ENCODE measurements at places on chromosomes 12 and 14.

DNA sequence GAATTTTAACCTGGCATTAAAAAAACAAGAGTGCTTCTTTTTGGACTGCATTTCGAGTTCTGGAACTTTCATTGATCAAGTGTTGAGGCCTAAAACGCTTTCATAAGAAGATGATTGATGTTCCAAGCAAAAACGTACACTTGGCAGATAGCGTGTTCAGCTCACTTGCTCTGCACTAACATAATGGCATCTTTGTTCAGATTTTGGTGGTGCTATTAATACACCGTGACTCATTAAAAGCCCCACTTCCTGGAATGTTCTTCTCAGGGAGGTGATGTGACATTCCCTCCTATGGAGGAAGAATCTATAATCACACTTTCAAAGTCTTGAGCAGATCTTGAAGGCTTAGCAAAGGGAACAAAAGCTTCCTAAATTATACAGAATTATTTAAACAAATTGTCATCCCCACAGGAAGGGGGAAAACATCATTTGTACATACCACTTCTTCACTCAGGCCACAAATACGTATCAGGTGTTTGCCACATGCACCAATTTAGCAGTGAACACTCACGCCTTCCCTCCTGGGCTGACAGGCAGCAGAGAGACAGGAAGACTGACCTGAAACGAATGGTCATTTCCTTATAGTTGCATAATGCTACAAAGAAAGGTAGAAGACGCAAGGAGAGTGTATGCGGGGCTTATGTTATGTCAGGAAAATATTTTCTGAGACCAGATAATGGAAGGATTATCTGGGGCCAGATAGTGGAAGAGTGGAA is 15.4 kb downstream of the HSP90AA1 start:
- no peak for DNase-seq

- DNase-seq: no peak
Observed at GRCh38 chr12:66035288-66035966, 95.1 kb downstream of the LLPH start.

DNA sequence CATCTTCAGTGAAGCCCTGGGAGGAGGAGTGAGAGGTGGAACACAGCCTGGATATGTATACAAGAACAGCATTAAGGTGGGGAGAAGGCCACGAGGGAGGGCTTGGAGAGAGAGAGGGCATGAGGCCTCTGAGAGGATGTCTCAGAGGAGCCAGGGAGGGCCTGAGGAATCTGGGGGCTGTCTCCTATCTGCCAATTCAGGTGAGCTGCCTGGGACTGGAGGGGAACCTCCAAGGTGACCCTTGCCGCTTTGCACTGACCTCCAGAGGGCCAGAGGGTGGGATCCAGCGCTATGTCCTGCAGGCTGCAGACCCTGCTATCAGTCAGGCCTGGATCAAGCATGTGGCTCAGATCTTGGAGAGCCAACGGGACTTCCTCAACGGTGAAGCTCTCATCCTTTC is 4.4 kb downstream of the ARHGEF25 start:
- DNase-seq: no peak

DNA sequence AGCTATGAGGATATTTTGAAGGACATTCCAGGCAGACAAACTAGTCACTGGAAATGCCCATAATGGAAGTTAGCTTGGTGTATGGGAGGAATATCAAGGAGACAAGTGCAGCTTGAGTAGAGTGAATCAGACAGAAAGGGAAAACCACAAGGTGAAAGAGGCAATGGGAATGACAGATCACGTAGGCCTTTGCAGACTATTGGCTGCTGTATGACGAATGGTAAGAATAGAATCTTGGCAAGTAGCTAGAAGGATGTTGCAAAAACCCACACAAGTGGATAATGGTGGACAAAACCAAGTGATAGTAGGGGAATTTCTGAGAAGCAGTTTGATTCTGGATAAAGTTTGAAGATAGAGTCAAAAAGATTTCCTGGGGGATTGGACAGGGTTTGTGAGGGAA is 196.9 kb upstream of the NOVA1 start:
- DNase-seq: no peak

GRCh38 chr12:6963016-6963731 is 7.3 kb downstream of the PHB2 start:
- DNase-seq: peak; percentile 66

GRCh38 chr12:30450872-30451271 is 244.8 kb downstream of the IPO8 start:
- DNase-seq: no peak

GRCh38 chr12:111091051-111091450 is 170.7 kb upstream of the MYL2 start:
- DNase-seq: no peak

DNA sequence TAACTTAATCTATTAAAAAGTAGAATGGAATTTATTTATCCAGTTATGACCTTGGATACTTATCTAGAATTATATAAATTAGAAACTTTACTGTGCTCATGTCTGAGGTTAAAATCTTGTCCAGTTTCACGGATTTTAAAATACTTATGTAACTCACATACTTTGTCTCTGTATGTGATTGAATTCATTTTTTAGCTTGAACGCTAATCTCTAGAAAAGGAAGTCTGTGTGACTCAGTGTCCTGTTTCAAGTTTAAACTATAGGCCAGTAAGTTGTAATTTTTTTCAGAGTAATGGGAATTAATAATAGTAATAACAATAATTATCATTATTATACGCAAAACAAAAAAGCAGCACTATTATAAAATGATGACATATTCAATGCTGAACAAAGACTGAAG is 168.6 kb downstream of the CPNE8 start:
- no peak for DNase-seq

DNA sequence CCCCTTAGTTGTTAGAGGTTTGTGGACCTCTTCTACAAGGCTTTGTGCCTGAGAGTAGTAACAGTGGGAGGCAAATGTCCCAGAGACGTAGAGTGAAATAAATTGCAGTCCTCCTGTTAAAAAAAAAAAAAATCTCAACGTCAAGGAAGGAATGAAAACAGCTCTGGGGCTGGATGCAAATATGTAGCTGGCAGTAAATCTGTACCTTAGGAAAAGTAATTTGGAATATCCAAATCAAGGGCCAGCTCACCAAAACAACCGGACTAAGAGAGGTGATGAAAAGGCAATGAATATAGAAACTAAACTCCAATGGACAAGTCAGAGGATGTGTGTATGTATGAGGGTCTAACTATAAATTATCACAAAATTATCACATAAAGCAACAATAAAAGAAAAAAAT is 27.0 kb downstream of the SINHCAF start:
- no peak for DNase-seq

DNA sequence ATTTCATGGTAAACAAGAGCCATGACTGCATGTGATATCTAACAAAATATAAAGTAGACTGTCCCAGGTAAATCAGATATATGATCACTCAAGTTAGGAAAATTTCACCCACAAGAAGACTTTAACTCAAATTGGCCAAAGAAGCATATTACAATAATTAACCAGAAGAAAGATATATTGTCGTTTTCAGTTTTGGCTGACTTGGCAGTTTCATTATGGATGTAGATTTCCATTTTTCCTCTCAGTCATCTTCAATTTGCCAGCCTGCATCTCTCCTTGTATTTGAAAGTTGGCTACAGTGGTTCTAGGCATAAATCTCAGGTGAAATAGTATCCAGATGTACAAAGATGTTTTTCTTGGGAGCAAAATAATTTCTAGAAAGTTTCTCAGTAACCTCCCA is 761.6 kb downstream of the LRFN5 start:
- no peak for DNase-seq

DNA sequence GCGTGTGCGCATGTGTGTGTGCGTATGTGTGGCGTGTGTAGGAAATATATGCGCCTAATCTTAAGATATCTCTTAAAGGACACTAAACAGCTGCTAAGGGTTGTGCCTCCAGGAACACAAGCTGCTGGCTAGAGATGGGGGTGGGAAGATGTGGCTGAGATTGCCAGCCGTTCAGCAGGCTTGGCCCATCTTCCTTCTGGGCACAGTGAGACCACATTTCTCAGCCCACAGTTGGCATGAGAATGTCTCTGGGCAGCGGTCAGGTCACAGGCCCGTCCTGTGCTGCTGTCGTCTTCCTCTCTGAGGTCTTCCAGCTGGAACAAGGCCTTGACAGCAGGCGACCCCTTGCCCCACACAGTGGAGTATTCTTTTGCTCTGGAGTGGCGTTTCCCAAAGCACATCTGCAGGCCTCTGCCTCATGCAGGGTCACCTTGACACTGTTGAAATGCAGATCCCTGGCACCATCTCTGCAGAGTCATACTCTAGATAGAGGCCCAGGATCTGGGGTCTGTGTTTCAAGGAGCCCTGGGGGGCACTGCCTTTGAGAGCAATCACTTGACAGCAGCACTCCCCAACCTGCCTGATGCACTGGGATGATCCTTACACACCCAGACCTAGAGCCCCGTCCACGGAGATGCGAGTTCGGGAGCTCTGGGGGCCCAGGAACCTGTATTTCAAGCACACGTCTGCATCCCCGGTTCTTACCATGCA is 335.5 kb upstream of the SFSWAP start:
- DNase-seq: no peak

DNA sequence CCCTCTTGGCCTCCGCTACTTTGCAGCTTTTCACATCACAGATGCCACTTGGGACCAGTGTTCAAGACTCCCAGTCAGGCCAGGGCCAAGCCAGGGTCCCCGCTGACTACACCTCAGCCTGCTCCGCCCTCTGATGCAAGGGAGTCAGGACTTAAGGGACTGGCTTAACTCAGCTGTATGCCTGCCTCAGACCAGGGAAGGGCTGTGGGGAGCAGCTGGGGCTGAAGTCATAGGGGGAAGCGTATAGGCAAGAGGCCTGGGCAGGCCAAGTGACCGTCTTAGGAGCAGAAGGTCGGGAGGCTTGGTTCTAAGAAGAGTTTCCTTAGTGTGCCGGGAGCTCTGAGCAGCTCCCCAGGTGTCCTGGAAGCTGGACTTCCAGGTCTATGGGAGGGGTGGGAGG is 21.9 kb downstream of the KDM2B start:
- no peak for DNase-seq

GRCh38 chr12:109818905-109819500 is 14.2 kb downstream of the TRPV4 start:
- no peak for DNase-seq

- DNase-seq: no peak
Observed at GRCh38 chr12:40253936-40254335, 29.1 kb downstream of the LRRK2 start.

DNA sequence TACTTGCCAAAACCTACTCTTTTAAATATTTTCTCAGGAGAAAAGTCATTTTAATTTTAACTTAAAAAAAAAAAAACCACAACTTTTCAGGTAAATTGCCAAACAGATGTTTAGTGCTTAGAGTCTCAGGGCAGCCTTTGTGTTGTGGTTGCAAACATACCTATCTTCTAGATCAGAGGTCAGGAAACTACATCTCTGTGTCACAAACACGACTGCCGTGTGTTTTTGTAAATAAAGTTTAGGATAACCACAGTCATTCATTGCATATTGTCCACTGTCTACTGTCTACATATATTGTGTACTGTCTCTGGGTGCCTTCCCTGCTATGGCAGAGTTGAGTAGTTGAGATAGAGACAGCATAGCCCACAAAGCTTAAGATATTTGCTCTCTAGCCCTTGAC is 48.9 kb downstream of the DYRK2 start:
- DNase-seq: no peak

DNA sequence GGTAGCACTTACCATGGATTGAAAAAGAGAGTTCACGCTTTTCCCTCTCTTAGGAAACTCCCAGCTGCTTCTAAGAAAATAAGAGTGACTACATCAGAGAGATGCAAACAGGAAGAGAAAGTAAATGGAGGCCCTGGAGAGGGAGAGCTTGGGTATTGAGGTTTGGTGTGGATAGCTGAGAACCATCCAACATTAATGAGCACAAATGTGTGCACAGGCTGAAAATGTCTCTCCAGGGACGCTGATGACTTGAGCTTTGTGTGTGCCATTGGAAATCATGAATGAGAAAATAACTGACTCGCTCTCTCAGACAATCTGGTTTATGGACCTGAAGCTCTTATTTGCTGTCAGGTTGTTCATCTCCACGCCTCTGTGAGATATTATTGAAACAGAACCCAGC is 318.8 kb downstream of the NRXN3 start:
- DNase-seq: no peak

DNA sequence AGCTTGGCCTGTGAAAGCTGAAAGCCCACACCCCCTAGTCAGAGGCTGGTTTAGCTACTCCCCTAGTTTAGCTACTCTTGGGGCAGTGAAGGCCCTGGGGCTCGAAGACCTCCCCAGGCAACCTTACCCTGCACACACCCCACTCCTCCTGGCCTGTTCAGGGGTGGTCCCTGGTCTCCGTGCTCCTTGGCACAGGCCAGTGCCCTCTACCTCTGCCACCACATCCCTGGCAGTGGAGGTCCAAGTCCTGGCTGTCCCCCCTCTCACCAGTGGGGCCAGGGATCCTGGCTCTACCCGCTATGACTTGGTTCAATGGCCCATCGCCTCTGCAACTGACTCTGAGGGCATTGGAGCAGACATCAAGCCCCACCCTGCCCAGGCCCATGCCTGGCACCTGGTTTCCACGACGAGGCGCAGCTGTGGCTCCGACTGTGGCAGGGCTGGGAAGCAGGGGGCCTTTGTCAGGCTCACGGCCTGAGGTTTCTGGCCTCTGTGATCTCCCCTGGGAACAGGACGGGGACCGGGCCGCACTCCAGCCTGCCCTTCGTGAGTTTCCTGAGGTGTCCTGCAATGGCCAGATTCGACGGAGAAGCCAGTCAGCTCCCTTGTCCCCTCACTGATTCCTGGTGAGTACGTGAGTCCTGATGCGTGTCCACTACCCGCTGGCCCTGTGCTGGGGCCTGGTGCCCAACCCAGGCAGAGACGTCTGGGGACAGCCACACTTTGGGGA is 5.7 kb downstream of the TMEM121 start:
- DNase-seq: no peak

DNA sequence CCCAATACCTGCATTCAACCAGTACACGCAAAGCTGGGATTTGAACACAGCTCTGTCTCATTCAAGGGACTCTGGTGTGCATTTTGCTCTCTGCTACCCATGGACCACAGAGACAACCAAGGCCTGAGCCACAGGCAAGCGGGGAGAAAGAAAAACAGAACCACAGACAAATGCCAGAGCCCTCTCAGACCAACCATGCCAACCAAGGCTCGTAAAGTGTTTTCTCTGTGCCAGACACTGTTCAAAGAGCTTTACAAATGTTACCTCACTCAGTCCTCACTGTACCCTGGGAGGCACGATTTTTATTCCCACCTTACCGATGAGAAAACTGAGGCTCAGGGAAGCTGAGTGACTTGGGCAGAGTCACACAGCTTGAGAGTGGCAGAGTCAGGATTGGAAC is 32.4 kb upstream of the EML1 start:
- no peak for DNase-seq

DNA sequence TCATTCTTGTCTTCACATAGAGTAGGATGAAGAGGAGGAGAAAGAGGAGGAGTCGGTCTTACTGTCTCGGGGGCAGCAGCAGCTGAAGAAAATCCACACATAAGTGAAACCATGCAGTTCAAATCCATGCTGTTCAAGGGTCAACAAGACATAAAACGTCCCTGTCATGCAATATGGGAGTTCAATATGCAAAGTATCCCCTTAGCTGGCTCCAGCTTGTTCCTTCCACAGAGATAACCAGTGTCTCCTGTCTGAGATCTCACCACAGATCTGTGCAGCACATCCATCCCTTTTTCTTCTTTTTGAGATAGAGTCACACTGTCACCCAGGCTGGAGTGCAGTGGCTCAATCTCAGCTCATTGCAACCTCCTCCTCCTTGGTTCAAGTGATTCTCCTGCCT is 357.5 kb downstream of the GALC start:
- no peak for DNase-seq
